Activated CD4-positive, alpha-beta T cell treated with anti-CD3 and anti-CD28 coated beads, Interleukin-2, amount 50 U/mL, for 48 hours (primary cell): ENCODE measurements at places on chromosomes 12 and 14.

GRCh38 chr12:67710582-67710981, 62.0 kb downstream of the DYRK2 start:
- DNase-seq: no peak

- no peak for DNase-seq
Observed at GRCh38 chr12:124002021-124002644, 29.1 kb downstream of the ZNF664 start.

- no peak for DNase-seq
Observed at GRCh38 chr12:107377596-107378385, 284.4 kb upstream of the CRY1 start.

- peak; percentile 40 for DNase-seq
Observed at GRCh38 chr12:49019443-49020324, 1.1 kb upstream of the PRKAG1 start.

DNA sequence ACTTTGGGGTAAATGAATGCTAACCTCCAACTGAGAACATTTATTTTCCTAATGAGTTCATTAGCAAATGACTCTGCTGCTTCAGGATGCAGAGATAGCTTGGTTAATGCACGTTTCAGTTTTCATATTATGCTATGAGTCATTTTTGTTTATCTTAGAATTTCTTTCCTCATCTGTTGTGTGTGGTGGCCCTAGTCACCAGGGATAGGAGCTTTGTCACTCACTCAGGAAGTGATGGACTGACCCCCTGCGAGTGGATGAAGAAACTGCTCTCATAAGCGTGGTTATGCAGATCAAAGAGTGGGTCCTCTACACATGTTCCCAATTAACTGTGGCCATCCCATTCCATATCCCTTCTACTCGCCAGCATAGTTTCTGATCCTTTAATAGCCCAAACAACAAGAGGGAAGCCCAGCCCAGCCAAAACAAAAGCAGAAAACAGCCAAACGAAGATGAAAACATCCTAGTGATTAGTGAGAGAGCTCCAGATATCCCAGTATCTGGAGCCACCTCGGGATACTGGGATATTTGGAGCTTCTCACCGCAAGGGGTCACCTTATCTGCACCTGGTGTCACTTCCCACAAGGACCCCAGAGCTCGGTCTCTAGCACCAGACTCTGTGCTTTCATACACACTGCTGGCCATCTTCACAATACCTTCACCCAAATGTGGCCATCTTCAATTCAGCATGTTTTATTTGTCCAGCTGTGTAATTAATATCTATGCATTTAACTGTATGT, 8.6 kb downstream of the TC2N start:
- no peak for DNase-seq

- DNase-seq: no peak
Observed at GRCh38 chr12:88383405-88383804, 196.9 kb downstream of the KITLG start.

DNA sequence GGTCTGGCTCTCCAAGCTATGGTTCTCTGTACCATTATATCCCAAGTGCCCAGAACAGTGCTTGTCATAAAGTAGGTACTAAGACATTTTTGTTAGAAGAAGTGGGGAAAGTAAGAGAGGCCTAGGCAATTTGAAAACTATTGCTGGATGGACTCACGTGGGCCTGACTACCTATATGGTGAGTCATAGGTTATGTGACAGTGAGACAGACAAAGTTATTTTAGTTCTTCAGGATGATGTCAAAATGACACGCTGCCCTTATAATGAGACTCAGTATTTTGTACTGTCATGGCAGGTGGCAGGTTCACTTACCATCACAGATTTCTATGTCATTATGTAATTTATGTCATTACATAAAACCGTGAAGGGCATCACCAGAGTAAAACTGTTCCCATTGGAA, 53.1 kb downstream of the PARP11 start:
- no peak for DNase-seq

DNA sequence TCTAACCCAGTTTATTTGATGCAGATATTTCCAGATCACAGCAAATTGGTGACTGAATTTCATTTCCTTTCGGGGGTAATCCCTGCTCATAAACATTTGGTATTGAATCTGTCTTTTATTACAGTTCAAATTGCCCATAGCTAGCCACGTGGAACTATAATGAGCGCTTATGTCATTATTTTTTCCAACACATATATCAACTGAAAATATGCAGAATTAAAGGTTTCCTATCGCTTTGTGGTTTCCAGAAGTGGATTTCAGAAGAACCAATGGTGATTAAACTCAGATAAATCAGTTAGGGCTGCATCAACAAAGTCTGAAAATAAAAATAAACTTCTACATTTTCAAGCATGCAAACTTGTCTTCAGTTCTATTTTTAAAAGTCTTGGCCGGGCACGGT, 111.9 kb downstream of the PIK3C2G start:
- no peak for DNase-seq

DNA sequence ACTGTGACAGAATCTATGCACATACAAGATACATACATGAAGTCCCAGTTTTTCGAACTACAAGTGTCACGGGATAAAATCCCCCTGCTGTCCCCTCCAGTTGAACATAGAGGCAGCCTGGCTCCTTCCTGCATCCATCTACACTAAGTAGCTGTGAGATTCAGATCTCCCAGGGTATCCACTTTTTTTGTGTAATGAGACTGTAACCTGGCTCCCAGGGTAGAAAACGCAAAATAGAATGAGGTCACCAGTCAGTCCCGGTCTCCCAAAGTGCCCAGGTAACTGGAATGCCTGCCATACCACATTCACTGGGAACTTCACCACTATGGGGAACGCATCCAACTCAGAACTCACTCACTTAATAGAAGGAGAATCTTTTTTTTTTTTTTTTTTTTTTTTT, 67.8 kb downstream of the TMCC3 start:
- DNase-seq: no peak

- no peak for DNase-seq
Observed at GRCh38 chr12:119829439-119829838, 47.7 kb downstream of the CIT start.

DNA sequence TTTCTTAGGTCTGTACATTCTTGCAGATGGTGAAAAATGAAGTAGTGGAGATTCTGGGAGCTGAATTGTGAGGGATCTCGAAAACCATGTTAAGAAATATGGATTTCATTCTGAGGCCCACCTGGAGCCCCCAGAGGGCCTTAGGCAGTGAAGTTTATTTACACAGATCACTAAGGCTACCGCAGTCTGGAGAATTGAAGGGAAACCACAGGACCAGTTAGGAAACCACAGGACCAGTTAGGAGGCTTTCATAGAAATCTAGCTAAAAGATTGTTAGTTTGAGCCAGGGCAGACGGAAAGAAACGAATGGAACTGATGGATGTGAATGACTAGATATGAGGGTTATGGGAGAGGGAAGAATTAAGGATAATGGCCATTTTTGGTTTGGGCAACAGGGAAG, 7.2 kb downstream of the CBLN3 start:
- DNase-seq: no peak

DNA sequence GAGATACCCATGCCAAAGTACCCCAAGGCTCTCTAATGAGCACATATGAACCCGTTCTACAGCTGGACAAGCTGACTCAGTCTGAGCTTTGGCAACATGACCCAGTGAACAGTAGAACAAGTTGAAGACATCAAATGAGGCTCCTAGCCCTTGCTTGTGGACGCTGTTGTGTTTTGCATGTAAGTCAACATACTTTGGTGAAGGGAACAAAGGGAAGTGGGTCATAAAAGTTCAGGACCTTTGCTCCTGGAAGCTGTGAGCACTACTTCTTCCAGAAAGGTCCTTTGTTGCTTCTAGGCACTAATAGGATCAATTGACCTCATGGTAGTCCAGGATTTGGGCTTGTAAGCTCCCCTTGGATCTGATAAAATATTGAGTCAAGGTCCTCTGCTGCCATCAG, 613.5 kb upstream of the TBX3 start:
- no peak for DNase-seq

DNA sequence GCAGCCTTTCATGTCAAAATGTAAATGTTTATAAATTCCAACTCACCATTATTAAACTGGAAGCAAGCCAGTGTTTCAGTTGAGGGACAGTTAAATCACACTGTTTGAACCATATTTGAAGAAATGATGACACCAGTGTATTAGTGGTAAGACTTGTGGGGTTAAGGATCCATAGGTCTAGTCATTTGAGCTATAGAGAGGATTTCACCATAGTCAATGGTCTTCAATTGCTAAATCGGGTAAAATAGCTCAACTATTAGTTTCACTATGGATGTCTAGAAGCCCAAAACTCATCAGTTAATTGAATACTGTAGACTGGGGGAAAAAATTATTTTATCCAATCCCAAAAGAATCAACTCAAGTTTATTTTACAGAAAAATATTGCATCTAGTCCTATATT, 659.1 kb downstream of the NRXN3 start:
- DNase-seq: no peak

- no peak for DNase-seq
Observed at GRCh38 chr12:90124289-90124688, 415.7 kb upstream of the ATP2B1 start.

- no peak for DNase-seq
Observed at GRCh38 chr14:75979071-75979571, 2.7 kb downstream of the TGFB3 start.

DNA sequence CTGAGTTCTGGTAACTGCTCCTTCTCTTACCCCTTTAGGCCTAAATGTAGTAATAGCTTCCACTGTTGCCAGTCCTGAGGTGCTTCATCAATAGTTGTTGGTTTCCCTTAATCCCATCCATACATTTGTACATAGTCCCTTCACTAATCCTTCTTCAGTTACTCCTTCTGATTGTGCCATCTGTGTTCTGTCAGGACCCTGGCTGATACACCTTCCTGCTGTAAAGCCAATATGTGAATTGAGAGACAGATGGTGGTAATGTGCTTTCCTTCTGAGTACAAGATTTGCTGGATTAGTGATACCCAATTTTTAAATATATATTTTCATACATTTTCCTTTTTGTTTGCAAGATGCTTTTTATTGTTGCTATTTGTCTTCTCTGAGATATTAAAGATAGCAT, 66.4 kb downstream of the OTOGL start:
- no peak for DNase-seq

GRCh38 chr14:104244221-104245011, 106.0 kb downstream of the KIF26A start:
- no peak for DNase-seq

GRCh38 chr14:59707778-59708561, 131.4 kb upstream of the CCDC175 start:
- no peak for DNase-seq

DNA sequence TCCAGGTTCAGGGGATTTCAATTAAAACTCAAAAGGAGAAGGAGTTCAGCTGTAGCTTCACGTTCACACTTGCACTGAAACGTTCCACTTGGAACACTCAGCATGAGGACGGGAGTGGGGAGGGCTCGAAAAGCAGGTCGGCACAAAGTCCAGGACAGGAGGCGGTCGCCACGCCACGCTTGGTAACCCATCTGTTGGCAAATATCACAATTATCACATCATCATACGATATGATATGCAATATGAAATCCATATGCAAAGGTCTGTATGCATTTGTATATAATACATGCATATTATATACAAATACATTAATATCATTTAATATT, 17.2 kb downstream of the ADGRD1 start:
- no peak for DNase-seq

DNA sequence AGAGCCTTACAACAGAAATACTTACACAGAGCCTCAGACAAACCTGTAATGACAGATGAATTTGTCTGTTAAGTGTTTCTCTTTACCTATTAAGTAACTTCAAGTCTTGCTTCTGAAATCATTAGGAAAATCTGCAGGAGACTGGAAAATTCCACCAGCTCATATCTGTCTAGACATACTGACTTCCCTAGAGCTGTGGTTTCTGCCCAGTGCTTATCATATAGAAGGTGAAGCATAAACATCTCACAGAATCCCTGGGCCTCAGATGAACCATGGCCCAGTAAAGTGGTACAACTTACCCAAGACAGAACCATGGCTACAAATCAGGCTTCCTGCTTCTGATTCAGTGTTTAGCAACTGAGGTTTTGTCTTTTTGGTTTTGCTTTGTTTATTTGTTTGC, 91.6 kb downstream of the EGLN3 start:
- no peak for DNase-seq

DNA sequence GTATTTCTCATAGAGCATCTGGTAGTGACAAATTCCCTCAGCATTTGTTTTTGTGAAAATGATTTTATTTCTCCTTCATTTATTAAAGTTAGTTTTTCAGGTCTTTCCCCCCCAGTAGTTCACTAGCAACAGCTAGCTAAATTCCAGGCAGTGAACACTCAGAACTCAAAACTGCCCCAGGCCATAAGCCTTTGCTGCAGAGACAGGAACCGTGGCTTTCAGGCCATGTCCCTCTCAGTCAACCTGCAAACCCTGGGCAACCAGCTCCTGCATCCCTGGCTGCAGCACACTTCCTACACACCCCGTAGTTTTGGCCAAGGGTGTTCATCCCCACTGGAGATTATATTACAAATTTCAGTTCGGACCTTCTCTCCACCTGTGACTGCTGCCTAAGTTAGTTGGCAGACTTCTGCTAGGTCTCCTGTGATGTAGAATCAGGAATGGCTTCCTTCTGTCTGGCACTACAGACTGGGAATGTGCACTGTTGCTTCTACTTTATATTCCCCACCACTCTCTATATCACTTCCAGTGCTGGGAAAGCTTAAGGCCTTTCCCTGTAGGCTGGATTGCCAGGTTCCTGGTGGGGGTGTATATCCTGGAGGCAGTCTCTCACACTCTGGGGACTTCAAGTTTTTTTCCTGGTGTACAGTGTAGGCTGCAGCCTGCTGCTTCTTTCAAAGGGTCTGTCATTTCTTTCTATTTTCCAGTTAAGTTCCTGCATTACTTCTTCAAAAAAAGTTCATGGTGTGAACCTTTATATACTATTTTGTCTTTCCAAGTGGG, 924.4 kb upstream of the LRFN5 start:
- no peak for DNase-seq

GRCh38 chr12:113088037-113088436, 31.5 kb downstream of the DTX1 start:
- peak; percentile 13 for DNase-seq

GRCh38 chr12:25241167-25242020, 9.3 kb downstream of the KRAS start:
- no peak for DNase-seq

GRCh38 chr12:18261273-18261672, at the start of gene PIK3C2G:
Gene PIK3C2G, plus strand, starts transcription at chr12:18261518. Its CDS starts 20,564 bp downstream, at chr12:18282082.
- DNase-seq: no peak

DNA sequence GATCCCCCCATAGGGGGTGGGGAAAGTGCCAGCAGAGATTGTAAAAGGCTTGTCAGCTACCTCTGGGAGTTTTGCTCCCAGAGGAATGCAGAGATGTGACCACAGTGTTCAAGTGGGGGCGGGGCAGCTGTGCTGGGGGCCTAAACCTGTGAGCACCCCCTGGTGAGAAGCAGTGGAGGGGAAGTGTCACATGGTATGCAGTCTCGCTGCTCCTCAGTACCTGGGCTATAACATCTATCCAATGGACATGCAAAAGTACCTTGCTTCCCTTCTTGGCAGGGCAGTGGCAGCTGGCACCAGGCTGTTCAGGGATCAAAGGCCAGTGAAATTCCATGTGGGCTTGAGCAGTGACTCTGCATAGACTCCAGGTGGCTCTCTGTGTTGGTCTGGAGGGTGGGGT, 20.3 kb downstream of the OR4K2 start:
- no peak for DNase-seq
